ENCODE measurements at places on chromosomes 5 and 9.

GRCh38 chr9:95027914-95028852 is 289.3 kb downstream of the FANCC start:
- DNase-seq, result peak; percentile 68

DNA sequence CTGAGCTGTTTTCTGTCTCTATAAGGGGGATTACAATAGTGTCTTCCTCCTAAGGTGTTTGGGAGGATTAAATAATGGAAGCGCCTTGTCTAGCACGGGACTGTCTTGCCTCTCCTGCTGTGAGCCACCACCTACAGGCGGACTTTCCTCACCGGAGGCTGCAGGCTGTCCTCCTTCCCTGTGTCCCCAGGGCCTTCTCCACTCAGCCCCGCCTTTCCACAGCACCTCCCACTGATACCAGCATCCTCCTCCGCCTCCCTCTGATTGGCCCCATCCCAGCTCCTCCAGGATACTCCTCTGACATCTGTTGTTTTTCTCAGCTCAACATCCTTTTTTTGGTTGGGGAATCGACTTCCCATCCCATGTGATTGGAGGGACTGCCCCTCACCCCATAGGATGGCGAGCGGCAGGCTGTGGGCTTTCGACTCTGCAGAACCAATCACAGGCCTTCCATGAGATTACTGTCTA is 851 bp upstream of the ZDHHC12 start:
- DNase-seq, result peak; percentile 72

DNA sequence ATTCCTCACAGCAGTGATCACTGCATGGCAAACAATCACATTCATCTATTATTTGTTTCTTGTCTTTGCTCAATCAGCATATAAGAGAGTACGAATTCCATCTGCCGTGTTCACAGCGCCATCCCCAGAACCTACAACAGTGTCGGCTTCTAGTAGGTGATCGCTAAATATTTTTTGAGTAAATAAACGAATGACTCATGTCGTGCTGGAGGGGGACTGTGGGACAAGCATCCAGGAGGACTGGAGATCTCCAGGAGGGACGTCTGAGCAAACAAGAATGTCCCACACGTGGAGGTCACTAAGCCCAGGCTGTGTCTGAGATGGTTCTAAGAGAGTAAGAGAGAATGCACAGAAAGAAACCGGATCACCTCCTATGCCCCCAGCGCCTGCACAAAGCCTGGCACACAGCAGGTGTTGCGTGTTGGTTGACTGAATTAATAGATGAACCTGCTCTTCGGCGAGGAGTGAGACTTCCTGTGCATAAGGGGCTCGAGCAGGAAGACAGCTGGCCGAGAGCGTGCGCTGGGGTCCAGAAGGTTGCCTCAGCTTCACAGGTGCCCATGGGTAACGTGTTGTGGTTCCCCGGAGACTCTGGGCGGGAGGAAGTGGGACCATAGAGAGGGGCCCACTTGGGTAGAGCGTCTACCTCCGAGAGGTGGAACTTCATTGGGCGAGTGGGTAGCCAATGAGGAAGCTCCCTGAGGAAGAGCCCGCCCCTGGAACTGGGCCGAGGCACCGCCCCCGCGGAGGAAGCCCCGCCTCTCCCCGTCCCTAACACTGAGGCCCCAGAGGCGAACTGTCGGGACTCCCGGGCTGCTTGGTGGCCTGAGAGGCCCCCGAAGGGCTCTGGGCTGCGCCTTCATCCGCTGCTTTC is 193.0 kb downstream of the MELK start:
- peak; percentile 97 for DNase-seq

DNA sequence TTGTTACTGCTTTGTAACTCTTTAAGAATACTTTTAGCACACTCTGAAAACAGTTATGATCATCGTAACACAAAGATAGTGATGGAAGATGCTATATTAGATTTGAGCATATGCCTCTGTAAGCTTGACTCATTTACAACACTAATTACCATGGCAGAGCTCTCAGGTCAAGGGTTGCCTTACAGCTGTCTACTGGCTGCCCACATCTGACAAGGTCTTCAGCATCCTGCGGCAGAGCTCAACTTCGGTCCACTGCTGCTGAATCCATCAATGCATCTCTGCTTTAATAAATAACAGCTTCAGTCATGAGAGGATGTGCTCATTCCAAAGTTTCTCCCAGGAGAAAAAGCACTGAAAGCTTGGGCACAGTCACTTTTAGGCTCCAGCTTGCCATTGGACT is 449.4 kb downstream of the RASEF start:
- DNase-seq, result no peak

- no peak for DNase-seq
These were observed 519.0 kb upstream of the DAB2 start for GRCh38 chr5:39943811-39944210.

DNA sequence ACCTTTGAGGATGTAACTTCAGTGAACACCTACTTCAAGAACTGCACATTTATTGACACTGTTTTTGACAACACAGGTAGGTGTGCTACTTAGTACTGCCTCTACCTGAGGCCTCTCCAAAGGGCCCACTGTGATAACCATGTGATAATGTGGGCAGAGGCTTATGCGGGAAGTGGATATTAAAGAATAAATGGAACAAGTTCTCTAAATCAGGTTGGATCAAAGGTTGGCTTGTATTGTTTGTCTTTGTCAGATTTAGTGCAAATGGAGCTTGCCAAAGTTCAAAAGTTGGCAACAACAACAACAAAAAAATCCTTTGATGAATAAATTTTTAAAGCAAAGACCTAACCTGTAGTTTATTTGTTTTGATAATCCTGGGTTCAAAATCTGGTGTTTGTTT is 104.2 kb upstream of the IQGAP2 start:
- no peak for DNase-seq

DNA sequence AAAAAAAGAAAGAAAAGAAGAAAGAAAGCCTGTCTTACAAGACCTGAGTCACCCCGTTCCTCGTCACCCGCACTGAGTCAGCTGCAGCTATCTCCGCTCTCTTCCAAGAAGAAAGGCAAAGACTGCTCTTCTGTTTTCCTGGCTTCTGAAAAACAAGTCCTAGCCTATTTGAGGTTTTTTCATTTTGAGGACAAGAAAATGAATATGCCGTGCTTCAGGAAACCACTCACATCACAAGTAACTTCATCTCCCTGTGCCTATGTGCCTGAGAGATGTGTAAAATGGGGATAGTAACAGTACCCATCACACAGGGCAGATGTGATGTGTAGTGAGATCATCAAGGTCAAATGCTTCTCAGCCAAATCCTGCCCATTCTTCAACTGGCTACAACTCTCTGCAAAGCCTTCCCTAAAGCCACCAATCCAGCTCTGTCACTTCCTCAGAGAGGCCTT is 78.4 kb downstream of the GLDC start:
- no peak for DNase-seq

DNA sequence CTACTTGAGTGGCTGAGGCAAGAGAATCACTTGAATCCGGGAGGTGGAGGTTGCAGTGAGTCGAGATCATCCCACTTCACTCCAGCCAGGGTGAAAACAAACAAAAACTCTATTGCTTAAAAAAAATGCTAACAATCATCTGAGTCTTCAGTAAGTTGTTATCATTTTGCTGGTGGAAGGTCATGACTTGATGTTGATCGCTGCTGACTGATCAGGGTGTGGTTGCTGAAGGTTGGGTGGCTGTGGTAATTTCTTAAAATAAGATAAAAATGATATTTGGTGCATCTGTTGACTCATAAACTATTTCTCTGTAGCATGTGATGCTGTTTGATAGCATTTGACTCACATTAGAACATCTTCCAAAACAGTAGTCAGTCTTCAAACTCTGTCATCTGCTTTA is 349.4 kb upstream of the PAPPA start:
- DNase-seq, result no peak

DNA sequence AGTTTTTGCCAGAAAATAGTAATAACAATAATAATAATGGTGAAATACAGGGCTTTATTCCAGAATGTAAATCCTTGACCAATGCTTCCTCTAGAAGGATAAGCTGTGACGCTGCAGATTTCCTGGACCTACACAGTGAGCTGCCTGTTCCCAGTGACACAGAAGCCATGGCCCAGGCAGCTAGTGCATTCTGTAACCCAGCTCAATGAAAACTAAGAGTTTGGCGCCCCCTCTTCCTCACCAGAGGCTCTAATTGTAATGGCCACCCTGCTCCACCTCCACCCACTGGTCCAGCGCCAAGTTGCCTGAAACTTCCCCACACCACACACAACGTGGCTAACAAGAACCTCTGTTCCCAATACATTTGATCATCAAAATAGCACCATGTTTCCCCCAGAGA is 248.1 kb downstream of the CETN3 start:
- DNase-seq, result no peak

DNA sequence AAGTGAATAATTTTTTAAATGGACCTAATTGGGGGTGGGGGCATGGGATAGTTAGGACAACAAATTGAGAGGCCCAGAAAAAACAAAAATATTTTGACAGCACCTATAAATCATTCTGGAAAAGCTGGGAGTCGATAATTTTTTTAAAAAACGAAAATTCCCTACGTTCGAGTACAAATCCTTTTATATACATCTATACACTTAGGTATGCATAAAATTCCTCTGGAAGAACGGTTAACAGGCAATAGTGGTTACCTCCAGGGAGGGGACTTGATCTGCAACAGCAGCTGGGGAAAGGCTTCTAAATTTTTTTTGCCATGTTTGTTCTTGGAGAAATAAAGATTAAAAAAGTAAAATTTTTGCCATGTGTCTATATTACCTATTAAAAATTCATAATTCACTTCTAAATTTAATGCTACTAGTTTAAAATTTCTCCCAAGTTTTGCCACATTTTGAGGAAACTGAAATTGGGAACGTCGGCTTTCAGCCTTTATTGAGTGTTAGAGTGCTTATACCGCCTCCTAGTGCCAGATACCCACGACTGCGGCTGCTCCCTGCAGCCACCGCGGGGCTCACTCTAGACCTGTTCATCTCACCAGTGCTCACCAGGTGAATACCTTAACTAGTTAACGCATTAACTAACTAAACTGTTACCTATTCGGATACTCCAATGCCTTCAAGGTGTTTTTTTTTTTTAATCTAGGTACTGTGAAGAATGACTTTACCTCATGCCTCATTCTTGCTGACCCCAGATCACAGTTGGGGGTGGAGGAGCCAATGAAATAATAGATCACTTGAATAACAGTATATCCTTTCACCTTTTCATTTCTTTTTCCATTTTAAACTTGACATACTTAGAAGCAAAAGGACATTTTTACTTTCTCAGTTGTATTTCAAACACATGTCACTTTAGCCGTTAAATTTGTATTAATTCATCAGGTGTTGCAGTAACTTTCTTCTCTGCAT is 1.8 kb upstream of the BHMT start:
- no peak for DNase-seq

DNA sequence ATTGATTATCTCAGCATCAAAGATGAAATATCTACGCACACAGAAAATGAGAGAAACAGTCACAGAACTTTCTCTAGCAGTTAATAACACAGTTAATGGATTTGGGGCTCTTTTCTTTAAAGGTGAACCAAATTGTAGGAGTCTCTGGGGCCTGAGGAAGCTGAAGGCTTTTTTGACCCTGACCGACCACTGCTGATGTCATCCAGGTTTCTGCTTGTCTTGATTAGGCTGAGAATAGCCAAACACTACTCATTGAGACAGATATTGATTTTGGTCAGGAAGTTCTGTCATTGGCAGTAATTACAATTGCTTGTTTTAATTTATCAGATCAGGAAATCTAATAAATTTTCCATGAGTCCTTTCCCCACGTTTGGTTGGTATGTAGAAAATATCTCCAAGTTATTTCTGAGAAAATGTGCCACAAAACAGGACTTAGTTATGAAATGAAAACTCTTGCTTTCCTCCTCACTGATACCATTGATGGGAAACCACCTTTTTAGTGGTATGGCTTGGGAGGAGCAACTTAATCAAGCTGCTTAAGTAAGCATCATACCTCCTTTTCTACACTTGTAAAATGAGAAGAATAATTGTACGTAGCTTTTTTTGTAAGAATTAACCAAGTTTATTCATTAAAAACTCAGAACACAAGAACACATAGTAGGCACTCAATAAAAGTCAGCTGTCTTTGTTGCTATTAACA is 19.7 kb downstream of the CARTPT start:
- DNase-seq, result no peak

DNA sequence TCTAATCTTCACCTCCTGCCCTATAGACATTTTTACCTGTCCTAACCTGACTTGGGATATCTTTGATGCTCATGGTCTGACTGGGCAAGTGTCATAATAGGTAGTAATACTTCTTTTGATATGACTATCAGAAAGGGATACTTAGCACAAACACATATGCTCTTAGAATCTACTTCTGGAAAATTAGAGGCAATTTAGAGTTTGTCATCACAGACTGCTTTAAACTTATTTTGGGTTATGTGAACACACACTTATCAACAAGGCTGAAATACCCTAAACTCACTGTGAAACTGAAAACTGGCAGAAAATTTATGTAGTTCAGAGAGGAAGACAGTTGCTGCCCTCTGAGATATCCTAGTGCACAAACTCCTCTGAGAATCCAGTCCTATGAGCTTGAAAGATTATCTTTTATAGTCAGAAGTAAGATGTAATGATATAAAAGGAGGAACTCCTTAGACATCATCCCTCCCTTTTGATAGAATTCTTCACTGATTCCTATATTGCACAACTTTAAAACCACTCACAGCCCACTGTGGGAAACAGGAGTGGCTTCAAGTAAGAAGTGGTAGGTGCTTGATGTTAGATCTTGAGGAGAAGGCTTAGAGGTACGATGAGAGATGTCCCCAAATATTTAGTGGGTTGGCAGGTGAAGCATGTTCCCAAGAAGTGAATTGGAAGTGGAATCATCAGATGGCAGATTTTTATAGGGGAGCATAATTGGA is 273.3 kb downstream of the MAN2A1 start:
- no peak for DNase-seq

- no peak for DNase-seq
These were observed 143.7 kb downstream of the TTLL11 start for GRCh38 chr9:121949364-121949763.

Data from NCI-H2081 (cell line).